ENCODE measurements at places on chromosomes 2 and 18.

- no peak for DNase-seq
These were observed 144.3 kb upstream of the MAP3K20 start for GRCh38 chr2:172931256-172931894.

DNA sequence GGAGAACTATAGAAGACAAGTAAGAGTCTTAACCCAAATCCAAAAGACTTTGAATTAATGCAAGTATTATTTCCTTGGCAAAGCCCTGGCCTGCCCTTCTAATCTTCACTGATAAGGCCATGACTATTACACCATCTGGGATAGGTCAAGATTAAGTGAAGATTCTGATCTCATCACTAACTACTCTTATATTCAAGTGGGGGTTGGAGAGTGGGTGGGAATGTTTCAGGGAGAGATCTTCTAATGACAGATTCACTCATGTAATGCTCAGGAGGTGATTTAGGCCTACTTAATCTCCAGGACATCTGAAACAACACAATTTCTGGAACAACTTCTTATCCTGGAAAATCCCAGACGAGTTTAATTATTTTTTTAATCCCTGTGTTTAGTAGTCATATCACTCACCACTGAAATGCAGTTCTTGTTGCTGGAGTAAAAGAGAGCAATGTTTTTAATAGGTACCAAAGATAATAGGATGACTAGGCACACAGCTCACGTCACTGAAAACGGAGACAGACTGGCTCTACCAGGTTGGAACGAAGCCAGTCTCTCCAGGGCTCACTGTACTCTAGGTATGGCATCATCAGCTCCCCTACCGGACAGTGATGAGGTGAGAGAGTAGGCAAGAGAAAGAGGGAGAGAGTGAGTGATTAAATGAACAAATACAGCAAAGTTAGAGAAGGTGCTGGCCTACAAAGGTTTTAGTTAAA is 133.1 kb downstream of the NCKAP5 start:
- DNase-seq = no peak

GRCh38 chr18:59566533-59566971 is 130.7 kb downstream of the CCBE1 start:
- no peak for DNase-seq

- no peak for DNase-seq
These were observed 568 bp downstream of the RAB31 start for GRCh38 chr18:9708434-9709303.

GRCh38 chr18:55862693-55863390 is 274.9 kb upstream of the TCF4 start:
- DNase-seq = no peak

- no peak for DNase-seq
These were observed 72.6 kb downstream of the LRRC30 start for GRCh38 chr18:7303316-7304060.

GRCh38 chr18:68705119-68705518 is 9.8 kb downstream of the TMX3 start:
- no peak for DNase-seq

- no peak for DNase-seq
These were observed 1495.5 kb upstream of the ACVR2A start for GRCh38 chr2:146349334-146349733.

GRCh38 chr2:181300600-181301291 is 156.4 kb upstream of the ITGA4 start:
- DNase-seq = no peak

DNA sequence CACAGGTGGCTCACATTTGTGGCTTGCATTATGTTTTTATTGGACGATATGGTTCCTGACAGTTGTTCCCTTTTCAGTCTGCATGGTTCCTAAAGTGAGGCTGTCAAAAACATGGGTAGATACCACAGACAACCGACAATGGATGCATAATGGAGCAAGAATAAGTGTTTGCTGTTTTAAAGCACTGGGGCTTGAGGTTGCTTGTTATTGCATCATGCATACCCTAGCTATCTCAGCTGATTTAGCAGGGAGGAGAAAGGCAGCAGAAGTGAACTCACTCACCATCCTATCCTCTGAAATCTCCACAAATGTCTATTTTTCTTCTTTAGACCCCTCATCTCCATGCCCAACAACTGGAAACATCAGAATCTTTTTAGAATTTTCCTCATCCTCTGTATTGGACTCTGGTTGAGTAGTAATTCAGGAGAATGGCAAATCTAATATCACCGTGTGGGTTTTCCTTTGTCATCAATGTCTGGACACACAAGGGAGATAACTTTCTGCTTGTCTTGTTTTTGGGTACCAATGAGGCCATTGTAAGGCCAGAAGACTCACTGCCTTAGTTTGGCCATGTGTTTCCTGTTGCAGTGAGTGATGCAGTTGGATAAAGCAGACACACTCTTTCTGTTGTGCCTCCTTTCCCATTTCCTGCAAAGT is 46.7 kb downstream of the FBXO48 start:
- no peak for DNase-seq

DNA sequence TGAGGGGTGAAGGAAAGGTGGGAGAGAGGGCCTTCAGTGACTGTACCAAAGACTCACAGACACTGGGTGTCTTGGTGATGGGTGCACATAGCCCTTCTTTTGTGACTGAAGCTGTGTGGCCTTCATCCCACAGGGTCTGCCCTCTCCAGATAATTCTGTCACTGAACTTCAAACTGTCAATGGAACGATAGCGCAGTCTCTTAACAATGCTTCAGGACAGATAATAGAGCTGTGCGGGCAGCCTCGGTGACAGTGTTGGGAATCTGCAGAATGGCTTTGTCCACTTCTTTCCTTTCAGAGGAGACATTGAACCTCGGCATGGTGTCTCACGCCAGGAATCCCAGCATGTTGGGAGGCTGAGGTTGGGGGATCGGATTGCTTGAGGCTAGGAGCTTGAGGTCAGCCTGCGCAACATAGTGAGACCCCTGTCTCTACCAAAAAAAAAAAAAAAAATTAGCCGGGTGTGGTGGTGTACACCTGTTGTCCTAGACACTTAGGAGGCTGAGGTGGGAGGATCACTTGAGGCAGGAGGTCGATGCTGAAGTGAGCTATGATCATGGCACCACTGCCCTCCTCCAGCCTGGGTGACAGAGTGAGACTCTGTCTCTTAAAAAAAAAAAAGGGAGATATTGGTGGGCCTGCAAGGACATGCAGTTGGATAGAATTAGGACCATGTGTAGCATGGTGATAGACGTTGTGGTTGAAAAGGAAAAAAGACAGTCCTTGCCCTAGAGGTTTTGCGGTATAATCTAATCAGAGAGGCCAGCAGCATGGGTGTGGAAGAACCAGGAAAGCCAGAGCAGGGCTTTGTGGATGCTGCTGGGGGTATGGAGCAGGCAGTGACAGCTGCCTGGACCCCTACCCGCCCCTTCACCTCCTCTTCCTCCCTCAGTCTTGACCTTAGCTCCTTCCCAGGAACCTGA is 91.4 kb downstream of the LDLRAD4 start:
- no peak for DNase-seq

DNA sequence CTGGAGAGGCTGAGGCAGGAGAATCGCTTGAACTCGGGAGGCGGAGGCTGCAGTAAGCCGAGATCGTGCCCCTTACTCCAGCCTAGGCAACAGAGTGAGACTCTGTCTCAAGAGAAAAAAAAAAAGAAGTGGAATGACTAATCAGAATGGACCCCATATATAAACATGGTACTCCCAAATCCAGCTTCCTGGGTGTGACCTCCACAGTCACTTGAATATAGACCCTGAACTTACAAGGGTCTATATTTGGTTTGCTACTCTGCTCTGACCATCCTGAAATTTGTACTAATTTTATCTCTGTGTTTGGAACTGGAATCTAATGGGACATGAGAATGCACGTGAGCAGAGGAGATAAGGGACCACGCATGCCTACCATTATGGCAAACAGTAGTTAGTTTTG is 275.0 kb downstream of the TNS1 start:
- no peak for DNase-seq

DNA sequence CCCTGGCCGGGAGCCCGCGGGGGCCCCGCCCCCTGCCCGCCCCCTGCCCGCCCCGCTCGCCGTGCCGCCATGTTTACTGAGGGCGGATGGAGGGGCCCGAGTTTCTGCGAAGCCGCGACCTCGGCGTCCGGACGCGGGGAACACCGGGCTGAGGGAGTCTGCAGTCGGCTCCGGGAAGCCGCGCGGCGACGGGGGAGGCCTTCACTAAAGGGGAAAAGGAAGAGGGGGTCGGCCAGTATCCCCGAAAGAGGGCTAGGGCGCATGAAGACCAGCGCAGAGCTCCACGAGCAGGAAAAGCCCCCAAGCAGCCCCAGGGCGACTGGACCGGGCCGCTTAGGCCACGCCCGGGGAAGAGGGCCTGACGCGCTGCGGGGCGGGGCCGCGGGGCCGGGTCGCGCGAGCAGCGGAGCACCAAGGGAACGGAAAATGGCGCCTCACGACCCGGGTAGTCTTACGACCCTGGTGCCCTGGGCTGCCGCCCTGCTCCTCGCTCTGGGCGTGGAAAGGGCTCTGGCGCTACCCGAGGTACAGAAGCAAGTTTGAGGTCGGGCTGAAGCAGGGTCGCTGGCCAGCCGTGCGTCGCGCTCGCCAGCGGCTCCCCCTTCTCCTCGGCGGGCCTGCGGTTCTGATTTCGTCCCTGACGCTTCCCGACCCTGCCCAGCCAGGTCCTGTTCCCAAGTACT is at the start of the genes ATRAID and SLC5A6:
Gene ATRAID (plus strand): TSS at position 99 of the 683 bp plus-strand sequence. CDS start 328 bp downstream, at position 427.
Gene SLC5A6 (minus strand): TSS at position 326 of the 683 bp plus-strand sequence. CDS start 4,618 bp downstream, outside the sequence.
- peak; percentile 76 for DNase-seq

GRCh38 chr2:121634354-121635307 is 14.6 kb downstream of the CLASP1 start:
- DNase-seq = no peak

- no peak for DNase-seq
These were observed 98.7 kb upstream of the SLC66A3 start for GRCh38 chr2:11056614-11057013.

GRCh38 chr18:55706898-55707297 is 118.9 kb upstream of the TCF4 start:
- no peak for DNase-seq

DNA sequence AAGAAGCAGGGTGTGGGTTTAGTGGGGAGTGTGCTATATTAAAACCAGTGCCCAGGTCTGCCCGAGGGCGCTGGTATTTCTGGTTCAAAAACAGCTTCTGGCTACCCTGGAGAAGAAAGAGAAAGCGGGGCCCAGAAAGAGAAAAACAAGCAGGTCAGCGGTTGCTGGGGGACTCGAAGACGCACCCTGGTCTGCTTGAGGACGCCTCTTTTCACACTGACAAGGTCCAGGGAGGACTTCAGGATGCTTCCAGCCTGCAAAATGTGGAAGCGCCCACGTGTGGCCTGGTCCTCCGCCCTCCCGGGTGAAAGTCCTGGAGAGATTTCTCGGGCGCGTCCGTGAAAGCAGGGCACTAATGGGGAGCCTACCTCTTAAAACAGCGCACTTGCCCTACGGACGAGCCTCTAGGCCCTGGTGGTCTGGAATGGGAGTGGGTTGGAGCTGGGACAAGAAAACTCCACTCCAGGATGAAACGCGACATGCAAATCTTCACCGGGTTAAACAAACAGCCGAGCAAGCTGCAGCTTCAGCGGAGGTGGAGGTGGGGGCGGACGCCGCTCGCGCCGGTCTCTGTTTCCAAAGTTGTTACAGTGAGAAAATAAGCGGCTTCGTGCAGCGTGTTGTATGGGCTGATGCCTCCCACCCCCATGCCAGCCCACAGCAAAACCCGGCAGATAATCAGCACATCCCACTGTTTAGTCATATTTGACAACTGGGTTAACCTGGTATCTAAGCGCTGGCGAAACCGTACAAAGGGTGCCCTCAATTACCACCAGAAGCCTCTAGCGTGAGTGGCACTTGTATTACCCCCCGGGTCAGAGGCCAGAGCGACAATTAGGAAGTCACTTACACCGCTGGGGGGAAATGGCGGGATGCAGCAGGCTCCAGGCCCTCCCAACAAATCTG is 1.1 kb upstream of the SP9 start:
- peak; percentile 19 for DNase-seq

DNA sequence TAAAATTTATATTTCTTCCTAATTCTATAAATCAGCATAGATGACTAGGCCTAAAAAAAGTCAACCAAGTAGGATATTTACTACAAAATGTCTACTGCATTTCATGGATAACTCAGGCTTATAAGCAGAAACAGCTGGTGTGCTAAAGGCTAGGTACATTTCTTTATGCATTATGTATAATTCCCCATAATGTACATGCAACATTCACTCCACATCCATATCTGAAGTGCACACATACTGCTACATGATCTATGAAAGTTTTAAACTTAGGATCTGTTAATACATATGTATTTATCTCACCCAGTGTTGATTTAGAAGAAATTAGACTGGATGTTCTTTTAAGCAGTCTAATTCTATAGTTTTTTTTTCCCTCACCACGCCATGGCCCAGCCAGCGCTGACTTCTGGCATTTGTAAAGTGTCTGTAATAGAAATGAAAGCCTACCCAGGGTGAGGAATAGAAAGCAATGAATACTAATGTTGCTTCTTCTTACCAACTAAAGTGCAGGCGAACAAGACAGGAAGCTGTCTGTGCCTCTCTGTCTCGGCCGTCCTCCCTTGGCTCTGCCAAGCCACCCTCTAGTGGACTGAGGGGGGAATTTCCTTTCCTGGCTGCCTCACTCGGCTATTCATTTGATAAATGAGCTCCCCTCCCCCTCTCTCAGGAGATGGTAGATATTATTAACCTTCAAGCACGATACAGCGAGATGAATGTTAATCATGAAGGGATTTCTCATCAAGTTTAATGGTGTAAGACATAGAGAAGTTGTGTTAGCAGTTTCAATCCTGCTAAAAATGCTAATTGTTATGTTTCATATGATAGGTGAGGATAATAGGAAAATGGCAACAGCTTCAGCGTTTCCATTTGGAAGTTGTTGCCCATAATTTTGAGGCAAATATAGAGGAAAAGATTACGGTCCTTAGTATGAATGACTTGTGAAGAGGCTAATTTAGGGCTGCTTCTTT is 384.5 kb downstream of the MTX2 start:
- DNase-seq = peak; percentile 52

- no peak for DNase-seq
These were observed 48.6 kb downstream of the GYPC start for GRCh38 chr2:126704434-126705160.

- DNase-seq = no peak
These were observed 20.8 kb upstream of the MGAT5 start for GRCh38 chr2:134232868-134233727.

DNA sequence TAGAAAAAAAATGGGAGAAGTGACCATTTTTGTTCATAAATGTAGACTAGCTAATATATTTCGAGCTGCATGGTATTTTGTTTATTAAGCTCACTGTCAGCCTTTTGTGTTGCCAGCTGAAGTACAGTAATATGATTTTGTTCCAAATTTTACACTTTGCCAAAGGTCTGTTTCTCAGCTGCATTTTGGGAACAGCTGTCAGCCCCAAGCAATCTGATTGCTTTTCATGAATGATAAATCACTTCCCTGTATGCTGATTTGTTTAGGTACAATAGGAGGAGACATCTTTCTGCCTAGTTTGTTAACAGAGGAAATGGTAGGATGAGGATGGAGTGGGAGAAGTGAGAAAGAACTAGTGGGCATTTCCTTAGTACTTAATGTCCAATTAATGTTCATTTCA is 79.3 kb downstream of the NABP1 start:
- no peak for DNase-seq
